Activated naive CD8-positive, alpha-beta T cell treated with anti-CD3 and anti-CD28 coated beads, Interleukin-2, amount 50 U/mL, for 24 hours (primary cell): ENCODE measurements at places on chromosomes 16 and 17.

- no peak overlapping the region for H3K4me3 ChIP-seq
- no peak for DNase-seq
- no peaks in the 10 kb centered on the region for H3K36me3 ChIP-seq
- H3K27ac ChIP-seq, result no peak overlapping the region
- no peaks in the 10 kb centered on the region for H3K4me1 ChIP-seq
Measured at GRCh38 chr16:55292491-55292890, 31.5 kb upstream of the IRX6 start.

DNA sequence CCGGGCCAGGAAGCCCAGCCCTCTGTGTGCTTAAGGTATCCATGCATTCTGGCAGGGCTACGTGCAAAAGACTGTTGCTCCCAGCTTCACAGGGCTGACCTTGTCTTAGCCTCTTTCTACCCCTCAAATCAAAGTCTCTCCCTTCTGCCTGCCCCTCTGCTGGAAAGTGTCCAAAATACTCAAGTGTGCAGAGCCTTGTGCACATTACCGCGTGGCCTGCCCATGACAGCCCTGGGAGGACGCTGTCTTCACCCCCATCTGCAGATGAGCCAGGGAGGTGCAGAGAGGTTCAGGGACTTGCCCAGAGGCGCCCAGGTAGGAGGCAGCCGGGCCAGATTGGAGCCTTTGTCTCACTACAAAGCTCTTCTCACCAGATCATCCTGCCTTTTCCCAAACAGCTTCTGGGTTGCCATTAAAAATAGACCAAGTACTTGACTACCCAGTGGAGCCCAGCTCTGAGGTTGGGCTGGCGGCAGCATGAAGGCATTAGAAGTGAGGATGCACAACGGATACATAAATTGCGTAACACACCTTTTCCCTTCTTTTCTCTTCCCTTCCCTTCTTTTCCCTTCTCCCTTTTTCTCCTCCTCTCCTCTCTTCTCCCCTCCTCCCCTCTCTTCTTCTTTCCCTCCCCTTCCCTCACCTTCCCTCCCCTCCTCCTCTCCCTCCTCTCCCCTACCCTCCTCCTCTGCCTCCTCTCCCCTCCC lies 3.5 kb downstream of the CACNG4 start:
- no peak overlapping the region for H3K4me3 ChIP-seq
- no peak for DNase-seq
- no peaks in the 10 kb centered on the region for H3K36me3 ChIP-seq
- H3K27ac ChIP-seq, result no peak overlapping the region

DNA sequence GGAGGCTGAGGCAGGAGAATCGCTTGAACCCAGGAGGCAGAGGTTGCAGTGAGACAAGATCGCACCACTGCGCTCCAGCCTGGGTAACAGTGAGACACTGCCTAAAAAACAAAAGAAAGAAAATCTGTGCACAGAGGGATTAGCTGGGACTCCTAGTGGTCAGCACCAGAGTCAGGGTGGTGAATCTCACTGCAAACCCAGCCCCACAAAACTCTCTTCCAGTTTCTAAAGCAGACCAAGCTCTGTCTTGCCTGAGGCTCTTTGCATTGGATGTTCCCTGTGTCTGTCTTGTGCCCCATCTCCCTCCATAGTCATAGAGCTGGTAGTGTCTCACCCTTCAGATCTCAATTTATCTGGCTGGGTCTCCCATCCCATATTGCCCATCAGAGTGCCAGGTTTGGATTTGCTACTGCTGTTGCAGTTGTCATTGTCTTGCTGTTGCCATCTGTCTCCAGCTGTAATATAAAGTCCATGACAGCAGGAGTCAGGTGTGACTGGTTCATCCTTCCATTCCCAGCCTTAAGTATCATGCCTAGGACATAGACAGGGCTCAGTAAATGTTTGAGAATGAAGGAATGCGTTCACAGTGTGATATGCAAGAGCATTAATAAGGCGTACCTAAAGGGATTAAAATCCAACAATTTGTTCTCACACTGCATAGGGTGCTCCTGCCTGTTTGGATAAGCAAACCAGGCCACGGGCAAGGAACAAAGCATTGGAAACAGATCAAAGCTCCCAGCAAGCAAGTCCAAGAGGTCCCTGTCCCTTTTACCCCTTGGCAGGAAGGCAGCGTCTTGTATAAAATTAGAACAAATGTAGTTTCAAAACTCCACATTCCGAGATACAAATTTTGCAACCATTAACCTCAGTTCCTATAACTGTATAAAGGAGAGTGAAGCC lies 614.6 kb upstream of the CDH5 start:
- no peak overlapping the region for H3K4me3 ChIP-seq
- peaks cover 1% of the 10 kb centered on the region for H3K27me3 ChIP-seq
- no peak for DNase-seq

DNA sequence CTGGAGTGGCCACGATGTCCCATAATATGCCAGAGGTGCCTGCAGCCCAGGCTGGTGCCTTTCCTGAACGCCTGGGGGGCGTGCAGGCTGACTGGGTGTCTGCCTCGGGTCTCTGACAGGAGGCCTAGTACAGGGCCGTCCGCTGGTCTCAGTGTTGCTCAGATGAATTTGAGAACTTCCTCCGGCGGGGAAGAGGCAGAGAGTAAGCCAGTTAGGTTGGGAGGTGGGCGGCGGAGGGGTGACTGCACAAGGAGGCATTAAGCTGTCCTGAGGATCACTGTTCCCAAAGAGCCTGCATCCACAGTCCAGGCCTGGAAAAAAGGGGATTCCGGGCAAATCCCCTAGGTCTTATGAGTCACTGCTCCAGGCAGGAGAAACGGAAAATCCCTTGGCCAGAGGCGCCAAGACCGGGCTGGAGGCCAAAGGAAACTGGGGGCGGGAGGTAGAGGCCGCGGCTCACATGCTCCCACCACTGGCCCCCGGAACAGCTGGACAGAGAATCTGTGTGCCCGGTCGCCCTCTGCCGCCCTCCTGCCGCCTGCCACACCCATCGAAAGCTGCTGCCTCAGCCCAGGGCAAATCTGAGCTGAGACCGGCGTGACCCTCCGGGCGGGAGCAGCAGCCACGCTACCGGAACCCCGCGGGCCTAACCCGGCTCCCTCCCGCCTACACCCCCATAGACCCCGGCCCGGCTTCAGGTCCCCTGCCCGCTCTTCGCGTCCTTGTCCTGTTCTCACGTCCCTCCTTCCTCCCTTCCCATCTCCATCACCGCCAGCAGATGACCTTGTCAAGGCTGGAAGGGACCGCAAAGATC lies 1.2 kb downstream of the TRIM47 start:
- H3K27me3 ChIP-seq, result peaks cover 5% of the 10 kb centered on the region
- peak; percentile 42 for DNase-seq
- H3K4me1 ChIP-seq, result peaks cover 35% of the 10 kb centered on the region
- peak overlapping the region; percentile 87 for H3K27ac ChIP-seq
- H3K4me3 ChIP-seq, result peak overlapping the region; percentile 84
- H3K36me3 ChIP-seq, result no peaks in the 10 kb centered on the region

DNA sequence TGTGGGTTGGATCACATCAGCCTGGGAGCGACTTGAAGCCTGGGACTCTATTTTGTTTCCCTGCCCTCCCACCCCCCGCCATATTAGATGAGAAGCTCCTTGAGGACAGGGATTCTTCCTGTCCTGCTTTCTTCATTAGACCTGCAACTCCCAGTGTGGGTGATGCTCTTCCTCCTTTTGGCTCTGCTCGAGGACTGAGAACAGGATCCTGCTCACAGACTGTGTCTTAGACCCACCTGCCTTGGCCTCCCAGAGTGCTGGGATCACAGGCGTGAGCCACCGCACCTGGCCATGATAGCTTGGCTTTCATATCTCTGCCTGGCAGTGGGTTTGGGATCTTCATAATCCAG lies 21.5 kb upstream of the TNS4 start:
- peaks cover 24% of the 10 kb centered on the region for H3K4me1 ChIP-seq
- no peak overlapping the region for H3K4me3 ChIP-seq
- H3K27me3 ChIP-seq, result no peaks in the 10 kb centered on the region
- no peak overlapping the region for H3K27ac ChIP-seq
- DNase-seq, result no peak

- no peak overlapping the region for H3K27ac ChIP-seq
- H3K4me1 ChIP-seq, result peaks cover 24% of the 10 kb centered on the region
- peaks cover 8% of the 10 kb centered on the region for H3K36me3 ChIP-seq
- no peak overlapping the region for H3K4me3 ChIP-seq
Measured at GRCh38 chr17:68222606-68223005, 25.2 kb upstream of the AMZ2 start.

DNA sequence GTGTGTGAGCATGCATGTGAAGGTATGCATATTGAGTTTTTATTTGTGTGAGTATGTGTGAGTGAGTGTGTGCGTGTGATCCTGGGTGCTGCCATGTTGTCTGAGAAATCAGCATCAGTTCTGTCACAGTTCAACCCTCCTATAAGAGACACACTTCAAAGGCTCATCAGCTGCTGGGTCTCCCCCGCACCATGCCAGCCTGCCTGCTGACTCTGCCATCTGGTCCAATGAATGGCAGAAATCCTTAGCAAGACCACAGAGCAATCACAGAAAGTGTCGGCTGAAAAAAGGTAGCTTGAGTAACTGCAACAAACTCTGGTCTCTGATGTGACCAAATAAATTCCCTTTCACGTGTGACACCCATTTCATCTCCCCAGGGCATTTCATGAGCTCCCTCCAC lies 381.8 kb upstream of the MAF start:
- no peak for DNase-seq
- no peak overlapping the region for H3K27ac ChIP-seq
- no peak overlapping the region for H3K4me3 ChIP-seq
- no peaks in the 10 kb centered on the region for H3K36me3 ChIP-seq
- H3K4me1 ChIP-seq, result no peaks in the 10 kb centered on the region

- no peak overlapping the region for H3K4me3 ChIP-seq
- peaks cover 2% of the 10 kb centered on the region for H3K36me3 ChIP-seq
- no peak overlapping the region for H3K27ac ChIP-seq
- DNase-seq, result no peak
- H3K27me3 ChIP-seq, result no peaks in the 10 kb centered on the region
Measured at GRCh38 chr17:45639297-45639849, 144.7 kb upstream of the CRHR1 start.

DNA sequence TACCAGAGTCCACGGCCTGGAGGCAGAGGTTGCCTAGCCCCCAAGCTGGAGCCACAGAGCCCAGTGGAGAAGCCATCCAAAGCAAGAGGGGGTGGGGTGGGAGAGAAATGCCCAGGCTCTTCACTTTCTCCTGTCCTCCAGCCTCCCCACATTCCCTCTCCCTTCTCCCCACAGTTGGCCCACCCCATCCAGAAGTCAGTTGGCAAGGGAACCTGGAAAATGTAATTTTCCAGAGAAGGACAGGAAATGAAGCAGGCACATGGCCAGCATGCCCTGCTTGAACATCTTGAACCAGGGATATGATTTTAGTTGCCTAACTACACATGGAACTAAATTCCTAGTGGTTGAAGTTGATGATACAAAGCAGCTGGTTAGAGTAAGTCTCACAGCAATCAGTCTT lies 73.3 kb upstream of the IRX6 start:
- no peaks in the 10 kb centered on the region for H3K4me1 ChIP-seq
- no peaks in the 10 kb centered on the region for H3K36me3 ChIP-seq
- H3K4me3 ChIP-seq, result no peak overlapping the region
- DNase-seq, result no peak
- H3K27me3 ChIP-seq, result peaks cover 5% of the 10 kb centered on the region

DNA sequence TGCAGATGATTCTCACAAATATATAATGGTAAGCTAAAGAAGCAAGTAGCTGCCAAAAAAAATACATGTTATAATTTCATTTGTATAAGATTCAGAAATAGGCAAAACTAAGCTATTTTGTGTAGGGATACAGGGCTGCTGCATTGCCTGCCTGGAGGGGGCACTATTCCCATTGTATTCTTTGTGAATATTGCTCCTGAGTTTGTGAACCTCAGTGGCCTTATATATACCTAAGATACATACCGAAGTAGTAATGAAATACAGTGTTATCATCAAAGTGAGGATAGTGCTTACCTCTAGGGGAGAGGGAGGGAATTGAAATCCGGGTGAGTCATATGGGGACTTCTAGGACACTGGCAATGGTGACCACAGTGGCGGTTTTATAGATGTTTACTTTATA lies 53.5 kb downstream of the C17orf58 start:
- H3K4me3 ChIP-seq, result no peak overlapping the region
- H3K27me3 ChIP-seq, result no peaks in the 10 kb centered on the region
- peaks cover 46% of the 10 kb centered on the region for H3K36me3 ChIP-seq
- H3K27ac ChIP-seq, result no peak overlapping the region
- no peaks in the 10 kb centered on the region for H3K4me1 ChIP-seq

GRCh38 chr16:31002862-31003341 lies 7.5 kb downstream of the STX1B start:
- H3K36me3 ChIP-seq, result no peaks in the 10 kb centered on the region
- H3K4me3 ChIP-seq, result no peak overlapping the region
- no peak overlapping the region for H3K27ac ChIP-seq
- no peaks in the 10 kb centered on the region for H3K27me3 ChIP-seq
- no peaks in the 10 kb centered on the region for H3K4me1 ChIP-seq

GRCh38 chr17:39908789-39909352 lies 9.6 kb downstream of the GSDMB start:
- peaks cover 4% of the 10 kb centered on the region for H3K4me1 ChIP-seq
- H3K27me3 ChIP-seq, result no peaks in the 10 kb centered on the region
- no peak overlapping the region for H3K4me3 ChIP-seq
- H3K36me3 ChIP-seq, result peaks cover 25% of the 10 kb centered on the region
- no peak overlapping the region for H3K27ac ChIP-seq

DNA sequence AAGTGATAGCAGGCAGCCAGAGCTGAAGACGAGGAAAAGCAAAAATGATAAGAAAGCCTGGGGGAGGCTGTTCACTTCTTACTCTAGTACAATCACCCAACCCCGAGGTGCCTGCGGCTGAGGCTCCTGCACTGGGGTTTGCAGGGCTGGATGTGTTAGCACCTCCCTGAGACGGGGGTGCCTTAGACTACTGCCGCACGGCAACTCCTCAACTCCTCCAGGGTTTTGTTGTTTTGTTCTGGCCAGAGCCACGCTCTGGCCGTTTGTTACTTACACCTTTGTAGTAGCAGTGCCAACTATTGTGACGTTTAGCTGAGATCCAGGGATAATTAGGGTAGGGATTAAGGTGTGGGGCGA lies 51.5 kb downstream of the LDHD start:
- no peaks in the 10 kb centered on the region for H3K36me3 ChIP-seq
- DNase-seq, result peak; percentile 23
- peaks cover 32% of the 10 kb centered on the region for H3K4me1 ChIP-seq
- peaks cover 10% of the 10 kb centered on the region for H3K27me3 ChIP-seq
- H3K4me3 ChIP-seq, result no peak overlapping the region

GRCh38 chr17:66462010-66462409 lies 159.6 kb downstream of the PRKCA start:
- no peak overlapping the region for H3K27ac ChIP-seq
- H3K36me3 ChIP-seq, result peaks cover 24% of the 10 kb centered on the region
- H3K4me1 ChIP-seq, result peaks cover 67% of the 10 kb centered on the region
- no peak overlapping the region for H3K4me3 ChIP-seq

DNA sequence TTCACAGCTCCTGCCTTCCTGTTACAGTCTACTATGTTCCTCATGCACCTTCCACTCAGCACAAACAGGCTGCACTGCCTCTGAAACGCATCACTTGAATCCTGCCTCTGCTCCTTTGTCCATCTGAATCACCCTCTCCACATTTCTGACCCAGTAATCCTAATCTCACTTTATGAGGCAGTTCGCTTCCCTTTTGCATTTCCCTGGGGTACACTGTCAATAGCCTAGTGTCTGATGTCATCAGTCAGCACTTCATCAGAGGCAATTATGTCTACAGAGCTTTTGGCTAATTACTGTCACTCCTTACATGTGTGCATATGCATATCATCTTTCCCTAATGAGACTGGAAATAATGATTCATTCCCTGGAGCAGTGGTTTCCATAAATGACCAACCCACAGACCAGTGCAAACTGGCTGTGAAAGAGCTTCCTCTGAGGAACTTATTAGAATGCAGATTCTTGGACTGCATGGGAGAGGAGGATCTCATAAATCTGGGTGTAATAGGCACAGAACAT lies 23.6 kb downstream of the CA4 start:
- H3K36me3 ChIP-seq, result no peaks in the 10 kb centered on the region
- no peak overlapping the region for H3K4me3 ChIP-seq
- no peak overlapping the region for H3K27ac ChIP-seq
- peaks cover 17% of the 10 kb centered on the region for H3K4me1 ChIP-seq
- no peaks in the 10 kb centered on the region for H3K27me3 ChIP-seq
- DNase-seq, result no peak
